Aorta (tissue), 5 donors: ENCODE measurements at places on chromosomes 5 and 9. TPM values are rescaled to one million over a fixed set of nuclear protein-coding genes. Genes with fewer than 3 reads are reported as not detected.

DNA sequence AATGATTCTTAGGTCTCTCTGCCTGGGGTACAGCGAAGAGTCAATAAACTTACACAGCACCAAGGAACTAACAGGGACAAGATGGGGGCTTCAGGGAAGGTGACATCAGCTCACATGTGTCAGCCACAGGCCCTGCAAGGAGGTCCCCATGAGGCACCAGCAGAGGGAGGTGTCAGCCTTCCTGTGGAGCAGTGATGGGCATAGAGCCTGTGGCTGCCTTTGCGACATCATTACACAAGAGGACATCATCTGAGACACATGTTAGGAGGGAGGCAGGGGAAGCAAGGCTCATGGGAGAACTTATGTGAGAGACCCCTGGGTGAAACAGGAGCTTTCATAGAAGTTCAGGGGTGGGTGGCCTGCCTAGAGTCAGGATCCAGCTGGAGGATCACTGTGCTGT, 389.6 kb downstream of the SEMA5A start:
- DNase-seq, result peak; percentile 53
- H3K4me3 ChIP-seq, result no peak overlapping the region
- no peak overlapping the region for H3K27ac ChIP-seq
- no peaks in the 10 kb centered on the region for H3K36me3 ChIP-seq
- no peaks in the 10 kb centered on the region for H3K4me1 ChIP-seq

DNA sequence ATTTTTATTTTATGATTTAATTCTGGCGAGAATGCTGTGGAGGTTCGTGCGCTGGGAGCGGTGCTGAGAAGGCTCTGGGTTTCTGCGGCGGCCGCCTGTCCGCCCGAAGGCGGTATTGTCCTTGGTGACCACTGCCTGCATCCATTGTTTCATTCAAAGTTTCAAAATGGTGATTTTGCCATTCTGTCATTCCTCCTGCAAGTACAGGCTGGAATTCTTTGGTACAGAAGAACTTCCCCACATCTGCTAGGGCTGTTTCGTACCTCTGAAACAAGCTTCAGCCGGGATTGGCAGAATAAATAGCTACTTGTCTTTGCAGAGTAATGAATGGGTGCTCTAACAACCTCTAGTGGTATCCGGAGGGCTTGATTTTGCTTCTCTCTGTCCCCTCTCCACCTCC, 112.6 kb upstream of the CACNA1B start:
- H3K27me3 ChIP-seq, result no peaks in the 10 kb centered on the region
- H3K27ac ChIP-seq, result no peak overlapping the region
- H3K4me3 ChIP-seq, result no peak overlapping the region
- no peak for DNase-seq
- H3K36me3 ChIP-seq, result no peaks in the 10 kb centered on the region

GRCh38 chr5:157025093-157025698, 33.7 kb downstream of the HAVCR1 start:
- H3K27me3 ChIP-seq, result no peaks in the 10 kb centered on the region
- DNase-seq, result no peak
- H3K27ac ChIP-seq, result no peak overlapping the region
- H3K4me3 ChIP-seq, result no peak overlapping the region

The AHRR gene
- total RNA-seq, result 1.9 TPM

- H3K36me3 ChIP-seq, result no peaks in the 10 kb centered on the region
- H3K4me3 ChIP-seq, result no peak overlapping the region
- no peak for DNase-seq
- no peaks in the 10 kb centered on the region for H3K4me1 ChIP-seq
These were observed 488.6 kb downstream of the TLR4 start for GRCh38 chr9:118192807-118193206.

GRCh38 chr5:34582371-34582770, 73.8 kb upstream of the RAI14 start:
- H3K36me3 ChIP-seq, result no peaks in the 10 kb centered on the region
- no peak for DNase-seq
- no peak overlapping the region for H3K4me3 ChIP-seq
- H3K4me1 ChIP-seq, result peaks cover 2% of the 10 kb centered on the region

The OR1K1 gene
- not detected for total RNA-seq

DNA sequence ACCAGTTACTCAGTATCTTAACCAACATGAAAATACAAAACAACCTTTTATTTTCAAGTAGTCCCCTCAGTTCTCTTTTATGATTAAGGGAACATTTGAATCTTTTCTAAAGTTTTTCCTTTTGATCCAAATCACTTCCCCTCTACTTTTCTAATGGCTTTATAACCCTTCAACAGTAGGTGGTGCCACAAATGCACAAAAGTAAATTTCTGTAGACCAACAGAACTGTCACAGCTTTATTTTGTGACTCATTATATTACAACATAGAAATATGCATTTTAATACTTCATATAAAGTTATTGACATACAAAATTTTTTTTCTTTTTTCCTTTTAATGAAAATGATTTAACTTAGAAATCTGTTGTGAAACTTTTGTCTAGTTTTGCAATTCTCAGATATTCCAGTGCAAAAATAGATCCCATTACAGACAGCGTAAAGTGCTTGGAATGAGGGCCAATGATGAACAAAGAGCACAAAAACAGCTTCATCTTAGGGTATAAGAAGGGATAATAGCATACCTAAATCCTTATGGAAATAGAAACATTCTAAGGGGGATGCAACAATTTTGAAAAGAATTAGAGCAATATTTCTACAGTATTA, 17.0 kb downstream of the NIPSNAP3B start:
- DNase-seq, result no peak
- H3K4me1 ChIP-seq, result peaks cover 6% of the 10 kb centered on the region
- H3K27me3 ChIP-seq, result no peaks in the 10 kb centered on the region

DNA sequence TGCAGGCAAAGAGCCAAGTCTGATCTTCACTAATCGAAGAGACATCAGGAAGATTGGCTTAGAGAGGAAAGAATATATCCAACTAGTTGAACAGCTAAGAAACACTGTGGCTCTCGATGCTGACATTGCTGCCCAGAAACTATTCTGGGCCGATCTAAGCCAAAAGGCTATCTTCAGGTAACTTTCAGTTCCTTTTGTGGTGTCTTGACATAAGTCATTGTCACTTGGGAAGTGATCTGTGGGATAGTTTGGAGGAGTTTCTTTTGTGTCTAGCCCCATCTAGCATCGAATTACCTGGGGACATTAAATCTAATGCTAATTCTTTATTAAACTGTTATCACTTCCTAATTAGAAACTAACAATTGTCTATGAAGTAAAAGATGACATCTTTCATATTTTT, 24.0 kb downstream of the VLDLR start:
- H3K27ac ChIP-seq, result no peak overlapping the region
- no peaks in the 10 kb centered on the region for H3K27me3 ChIP-seq
- H3K36me3 ChIP-seq, result peaks cover 23% of the 10 kb centered on the region
- no peak overlapping the region for H3K4me3 ChIP-seq

The OR1J2 gene
- not detected for total RNA-seq

GRCh38 chr9:107557236-107557990, 67.8 kb upstream of the KLF4 start:
- no peaks in the 10 kb centered on the region for H3K27me3 ChIP-seq
- H3K4me1 ChIP-seq, result no peaks in the 10 kb centered on the region
- H3K27ac ChIP-seq, result no peak overlapping the region
- no peak overlapping the region for H3K4me3 ChIP-seq
- no peaks in the 10 kb centered on the region for H3K36me3 ChIP-seq

DNA sequence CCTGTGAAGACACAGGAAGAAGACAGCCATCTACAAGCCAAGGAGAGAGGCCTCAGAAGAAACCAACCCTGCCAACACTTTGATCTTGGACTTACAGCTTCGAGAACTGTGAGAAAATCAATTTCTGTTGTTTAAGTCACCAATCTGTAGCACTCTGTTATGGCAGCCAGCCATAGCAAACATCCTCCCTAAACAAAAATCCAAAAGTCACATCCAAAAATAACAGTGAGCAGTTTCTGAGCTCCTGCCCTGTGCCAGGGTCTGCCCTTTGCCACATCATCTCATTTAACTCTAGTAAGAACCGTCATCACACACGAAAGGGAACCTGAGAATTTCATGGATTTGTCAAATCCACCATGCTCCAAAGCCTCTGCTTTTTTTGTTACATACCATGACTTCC, 118.8 kb downstream of the TRIM36 start:
- H3K27me3 ChIP-seq, result no peaks in the 10 kb centered on the region
- no peak overlapping the region for H3K4me3 ChIP-seq
- no peak for DNase-seq

- no peak overlapping the region for H3K4me3 ChIP-seq
- H3K27me3 ChIP-seq, result no peaks in the 10 kb centered on the region
- no peak overlapping the region for H3K27ac ChIP-seq
- no peaks in the 10 kb centered on the region for H3K36me3 ChIP-seq
- DNase-seq, result no peak
These were observed 2.7 kb upstream of the APBA1 start for GRCh38 chr9:69674716-69675438.

The ADAMTS13 gene
- total RNA-seq, result 1.3 TPM

The CCNI2 gene
- total RNA-seq, result not detected

GRCh38 chr5:109836280-109836679, 146.6 kb downstream of the MAN2A1 start:
- no peaks in the 10 kb centered on the region for H3K4me1 ChIP-seq
- H3K36me3 ChIP-seq, result no peaks in the 10 kb centered on the region
- DNase-seq, result no peak

DNA sequence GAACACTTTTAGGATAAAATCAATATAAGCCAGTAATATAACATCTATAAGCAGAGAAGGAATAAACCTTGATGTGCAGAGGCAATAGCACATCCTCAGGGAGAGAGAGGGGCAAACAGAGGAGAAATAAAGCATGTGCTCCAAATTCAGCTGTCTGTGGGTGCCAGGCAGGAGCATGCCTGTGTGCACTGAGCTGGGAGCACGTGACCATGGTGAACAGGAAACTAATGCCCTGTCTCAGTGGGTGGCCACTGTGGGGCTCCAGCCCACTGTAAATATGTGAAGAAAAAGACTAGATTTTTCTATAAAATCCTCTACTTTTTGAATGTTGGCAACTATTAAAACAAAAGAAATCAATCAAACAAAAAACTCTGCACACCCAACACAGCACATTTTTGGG, 55.3 kb downstream of the FYB1 start:
- no peaks in the 10 kb centered on the region for H3K4me1 ChIP-seq
- H3K27ac ChIP-seq, result no peak overlapping the region
- peak; percentile 50 for DNase-seq
- H3K36me3 ChIP-seq, result no peaks in the 10 kb centered on the region

DNA sequence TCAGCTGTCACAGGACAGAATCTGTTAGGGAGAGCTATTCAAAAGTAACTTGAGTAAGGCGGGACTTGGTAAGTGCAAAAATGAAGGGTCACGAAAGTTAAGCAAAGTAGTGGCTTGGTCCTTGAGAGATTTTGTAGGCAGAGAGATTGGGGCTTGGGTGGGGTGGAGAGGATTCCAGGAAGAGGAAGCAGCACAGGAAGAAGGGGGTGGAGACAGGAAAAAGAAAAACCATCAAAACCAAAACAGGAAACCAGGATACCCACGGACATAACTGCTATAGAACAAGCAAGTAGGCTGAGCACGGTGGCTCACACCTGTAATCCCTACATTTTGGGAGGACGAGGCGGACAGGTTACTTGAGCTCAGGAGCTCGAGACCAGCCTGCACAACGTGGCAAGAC, 3.7 kb downstream of the ROPN1L start:
- no peak for DNase-seq
- H3K36me3 ChIP-seq, result no peaks in the 10 kb centered on the region
- H3K4me1 ChIP-seq, result no peaks in the 10 kb centered on the region
- no peak overlapping the region for H3K27ac ChIP-seq
- H3K27me3 ChIP-seq, result no peaks in the 10 kb centered on the region

- no peaks in the 10 kb centered on the region for H3K4me1 ChIP-seq
- no peak overlapping the region for H3K27ac ChIP-seq
- no peaks in the 10 kb centered on the region for H3K27me3 ChIP-seq
These were observed 29.8 kb upstream of the HMCN2 start for GRCh38 chr9:130235558-130236435.

- H3K4me3 ChIP-seq, result no peak overlapping the region
- no peaks in the 10 kb centered on the region for H3K27me3 ChIP-seq
- H3K4me1 ChIP-seq, result no peaks in the 10 kb centered on the region
- no peaks in the 10 kb centered on the region for H3K36me3 ChIP-seq
- DNase-seq, result no peak
These were observed 7.3 kb upstream of the RASEF start for GRCh38 chr9:83070261-83070660.

DNA sequence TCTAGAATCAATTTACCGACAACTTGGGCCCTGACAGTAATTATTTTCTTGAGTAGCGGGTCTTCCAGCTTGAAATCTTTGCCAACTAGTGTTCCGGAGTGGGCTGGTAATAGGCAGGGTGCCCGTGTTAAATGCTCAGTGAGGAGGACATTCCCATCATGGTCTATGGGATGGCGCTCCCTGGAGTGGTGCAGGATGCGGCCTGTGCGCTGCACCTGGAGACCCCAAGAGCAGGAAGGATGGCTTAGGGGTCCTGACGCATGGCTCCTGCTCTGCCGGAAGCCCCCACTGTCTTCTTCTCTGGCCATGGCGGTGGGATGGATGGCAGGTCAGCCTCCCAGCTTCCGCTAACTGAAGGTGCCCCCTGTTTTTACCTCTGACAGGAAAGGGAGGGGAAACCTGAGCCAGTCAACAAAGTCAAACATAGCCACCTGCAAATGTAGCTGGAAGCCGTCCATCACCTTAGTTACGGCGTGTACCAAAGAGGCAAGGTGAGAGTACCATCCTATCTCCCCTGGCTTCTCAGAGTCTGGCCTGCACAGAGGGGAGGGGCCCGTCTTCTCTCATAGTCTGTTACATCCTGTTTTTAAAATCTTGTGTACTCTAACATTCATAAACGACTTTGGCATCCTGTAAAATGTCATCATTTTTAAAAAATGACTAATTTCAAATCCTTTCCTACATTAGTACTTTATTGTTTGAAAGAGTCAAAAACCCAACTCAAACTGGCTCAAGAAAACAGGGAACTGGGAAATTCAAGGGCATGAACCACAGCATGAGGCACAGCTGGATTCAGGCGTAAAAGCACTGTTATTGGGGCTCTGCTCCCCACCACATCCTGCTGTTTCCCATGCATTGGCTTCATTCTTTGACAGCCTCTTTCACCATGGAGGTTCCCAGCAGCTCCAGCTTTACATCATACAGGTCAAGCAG, 28.5 kb upstream of the UNC5A start:
- no peak overlapping the region for H3K4me3 ChIP-seq
- H3K4me1 ChIP-seq, result no peaks in the 10 kb centered on the region
- H3K36me3 ChIP-seq, result no peaks in the 10 kb centered on the region
- H3K27ac ChIP-seq, result no peak overlapping the region
- no peaks in the 10 kb centered on the region for H3K27me3 ChIP-seq

DNA sequence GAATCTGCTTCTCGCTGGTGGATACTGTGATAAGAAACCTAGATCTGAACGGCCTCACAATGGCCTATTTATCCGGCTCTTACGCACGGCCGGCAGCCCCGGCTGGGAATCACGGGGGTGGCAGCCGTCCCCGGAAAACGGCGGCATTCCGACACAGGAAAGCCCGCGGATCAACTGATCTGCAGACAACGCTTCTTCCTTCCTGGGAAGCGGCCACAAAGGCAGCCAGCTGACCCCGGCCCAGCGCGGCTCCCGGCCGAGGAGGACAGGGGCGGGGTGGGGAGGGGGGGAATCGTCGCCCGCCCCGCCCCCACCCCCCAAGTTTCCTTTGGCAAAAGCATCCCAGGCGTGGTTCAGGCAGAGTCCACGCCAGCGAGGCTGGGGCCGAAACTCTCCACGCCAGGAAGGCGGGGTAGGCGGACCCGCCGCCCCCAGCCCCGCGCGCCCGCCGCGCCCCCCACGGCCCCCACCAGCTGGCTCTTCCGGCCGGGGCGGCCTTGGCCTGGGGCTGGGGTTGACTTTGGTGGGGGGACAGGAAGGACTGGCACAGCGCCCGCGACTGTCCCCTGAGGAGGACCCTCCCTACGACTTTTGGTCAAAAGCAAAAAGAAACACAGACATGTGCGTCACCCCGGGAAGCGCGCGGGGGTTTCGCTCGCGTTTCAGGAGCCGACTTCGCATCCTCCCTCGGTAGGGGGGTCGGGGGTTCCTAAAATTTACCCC, 247.7 kb upstream of the ANKRD55 start:
- H3K4me1 ChIP-seq, result no peaks in the 10 kb centered on the region
- H3K36me3 ChIP-seq, result no peaks in the 10 kb centered on the region
- H3K27me3 ChIP-seq, result no peaks in the 10 kb centered on the region
- peak overlapping the region; percentile 72 for H3K27ac ChIP-seq

The COL23A1 gene
- 1.5 TPM for total RNA-seq

The CCDC183 gene
- total RNA-seq, result 0.45 TPM
